EL (cell line): ENCODE measurements at places on chromosomes 2 and 18.

DNA sequence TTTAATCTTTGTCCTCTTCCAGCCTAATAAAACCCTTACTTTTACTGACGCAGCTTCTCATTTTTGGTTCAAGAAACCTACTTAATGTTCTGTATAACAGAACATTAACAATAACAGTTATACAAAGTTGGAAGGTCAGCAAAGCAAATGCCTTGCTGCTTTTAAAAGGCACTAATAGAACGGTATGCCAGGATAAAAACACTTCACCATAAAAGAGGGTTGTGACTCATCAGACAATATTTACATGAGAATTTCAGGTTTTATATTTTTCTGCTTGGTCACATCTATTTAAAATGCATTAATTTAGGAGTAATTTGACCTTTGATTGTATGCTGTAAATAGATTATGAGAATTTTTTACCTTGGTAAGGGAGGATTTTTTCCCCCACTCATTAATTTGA, 3.0 kb downstream of the KLHL41 start:
- DNase-seq, result no peak

- DNase-seq, result no peak
Measured at GRCh38 chr2:25743132-25743830, 69.9 kb upstream of the DTNB start.

GRCh38 chr2:17630089-17630488, 89.6 kb downstream of the VSNL1 start:
- DNase-seq, result no peak

- DNase-seq, result no peak
Measured at GRCh38 chr2:184541591-184541990, 56.7 kb upstream of the ZNF804A start.

- peak; percentile 13 for DNase-seq
Measured at GRCh38 chr18:46416706-46417638, 240.0 kb downstream of the LOXHD1 start.

GRCh38 chr2:200397785-200398184, 91.3 kb downstream of the SPATS2L start:
- DNase-seq, result peak; percentile 78

DNA sequence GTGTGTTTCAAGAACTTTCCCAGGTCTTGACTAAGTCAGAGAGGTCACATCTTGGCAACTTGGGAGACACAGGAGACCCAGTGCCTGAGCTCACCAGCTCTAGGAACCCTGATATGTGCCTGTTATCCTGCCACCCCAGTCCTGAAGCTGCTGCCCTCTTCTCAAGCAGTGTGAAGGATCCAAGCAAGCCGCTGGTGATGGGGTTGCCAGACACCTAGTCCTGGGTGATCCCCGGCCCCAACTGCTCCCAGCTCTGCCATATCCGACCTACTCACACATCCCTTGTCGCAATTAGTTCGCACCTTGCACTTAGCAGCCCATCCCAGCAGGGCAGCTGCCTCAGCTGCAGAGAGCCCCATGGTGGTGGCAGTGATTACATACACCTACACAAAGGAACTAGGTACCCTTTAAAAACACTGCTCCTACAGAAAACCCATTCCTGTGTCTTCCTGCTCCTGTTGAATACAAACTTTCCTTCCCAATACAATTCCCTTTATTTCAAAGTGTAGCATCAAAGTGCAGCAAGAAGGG, 247.2 kb upstream of the RAB12 start:
- no peak for DNase-seq

GRCh38 chr2:168312036-168312822, 64.8 kb upstream of the STK39 start:
- DNase-seq, result no peak

DNA sequence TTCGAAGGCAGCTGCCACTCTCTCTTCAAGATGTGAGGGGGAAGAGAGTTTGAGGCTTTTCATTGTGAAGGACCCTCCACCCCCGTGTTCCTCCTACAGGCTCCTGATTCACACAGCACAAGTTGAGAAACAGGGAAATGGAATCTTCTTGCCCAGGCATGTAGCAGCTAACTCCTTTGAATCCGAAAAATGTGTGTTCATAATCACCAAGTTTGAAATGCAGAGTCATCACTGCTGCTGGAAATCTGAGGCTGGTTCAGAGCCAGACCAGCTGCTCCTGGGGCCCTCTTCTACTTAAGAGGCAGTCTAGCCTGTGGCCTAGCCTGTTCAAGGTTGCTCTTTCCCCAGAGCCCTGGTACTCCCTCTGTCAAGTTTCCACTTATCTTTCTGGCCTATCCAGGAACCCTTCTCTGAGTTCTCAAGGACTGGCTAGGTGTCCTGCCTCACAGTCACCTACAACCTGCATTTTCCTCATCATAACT, 166.4 kb downstream of the TMEM247 start:
- DNase-seq, result peak; percentile 76

DNA sequence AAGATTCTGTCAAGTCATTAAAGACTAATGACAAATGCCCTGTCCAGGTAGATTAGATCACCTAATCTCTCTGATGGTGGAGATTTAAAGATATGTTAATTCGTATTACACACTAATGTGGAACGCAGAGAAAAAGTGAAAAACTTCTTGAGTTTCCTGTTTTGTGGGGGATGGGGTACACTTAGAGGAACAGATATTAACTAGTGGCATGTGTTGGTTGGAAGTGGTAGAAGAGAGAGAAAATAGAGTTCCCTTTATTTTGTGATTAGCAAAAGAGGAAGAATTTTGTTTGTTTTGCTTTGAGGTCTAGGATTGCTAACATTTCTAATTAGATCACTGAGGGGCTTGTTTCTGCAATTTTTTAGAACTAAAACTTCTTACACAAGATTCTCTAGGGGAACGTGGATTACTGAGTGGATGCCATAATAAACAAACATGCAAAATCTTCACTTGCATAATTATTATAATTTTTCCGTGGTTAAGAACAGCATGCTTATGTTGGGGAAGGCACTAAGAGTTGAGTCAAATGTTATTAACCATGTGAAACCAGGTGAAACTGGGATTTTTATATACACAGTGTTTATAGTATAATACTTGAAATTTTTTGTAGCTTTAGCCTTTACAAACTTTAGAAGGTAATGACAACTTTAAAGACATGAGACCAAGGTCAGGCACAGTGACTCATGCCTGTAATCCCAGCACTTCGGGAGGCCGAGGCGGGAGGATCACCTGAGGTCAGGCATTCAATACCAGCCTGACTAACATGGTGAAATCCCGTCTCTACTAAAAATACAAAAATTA, 97.4 kb upstream of the STK17B start:
- no peak for DNase-seq

- no peak for DNase-seq
Measured at GRCh38 chr2:235303499-235304291, 190.1 kb upstream of the AGAP1 start.

DNA sequence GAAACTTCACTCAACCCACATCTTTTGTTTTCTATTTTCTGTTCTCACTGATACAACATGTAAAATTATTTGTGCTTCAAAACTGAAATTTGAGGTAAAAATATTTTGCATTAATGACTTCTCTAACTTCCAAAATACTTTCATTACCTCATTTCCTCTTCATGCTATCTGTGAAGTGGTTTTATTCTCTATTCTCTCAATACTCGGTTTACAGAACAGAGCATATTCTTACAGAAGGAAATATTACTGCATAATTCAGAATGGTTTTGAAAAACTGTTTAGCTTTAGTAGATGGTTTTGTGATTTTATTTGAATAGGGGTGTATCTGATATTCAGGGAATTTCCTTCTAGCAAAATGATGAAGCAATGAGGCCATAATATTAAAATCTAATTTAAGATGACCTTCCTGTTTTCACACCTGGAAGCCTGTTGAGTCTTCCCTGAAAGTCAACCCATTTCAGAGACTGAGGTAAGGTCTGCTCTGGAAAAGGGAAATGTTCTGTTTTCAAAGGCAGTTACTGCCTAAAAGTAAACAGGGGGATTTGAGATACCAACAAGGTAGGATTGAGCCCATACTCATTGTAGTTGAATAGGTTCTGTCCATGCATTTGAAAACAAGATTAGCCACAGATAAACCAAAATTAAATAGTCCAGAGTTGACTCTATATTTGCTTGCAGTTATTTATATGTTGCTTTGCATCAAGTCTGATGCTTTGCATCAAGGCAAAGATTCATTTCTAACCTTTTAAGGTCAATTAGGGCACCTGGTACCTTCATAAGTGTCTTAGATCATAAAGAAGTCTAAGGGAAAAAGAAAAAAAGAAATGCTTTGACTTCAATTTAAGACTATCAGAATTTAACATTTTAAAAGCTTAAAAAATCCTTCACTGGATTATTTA, 50.8 kb upstream of the PEX13 start:
- DNase-seq, result no peak

DNA sequence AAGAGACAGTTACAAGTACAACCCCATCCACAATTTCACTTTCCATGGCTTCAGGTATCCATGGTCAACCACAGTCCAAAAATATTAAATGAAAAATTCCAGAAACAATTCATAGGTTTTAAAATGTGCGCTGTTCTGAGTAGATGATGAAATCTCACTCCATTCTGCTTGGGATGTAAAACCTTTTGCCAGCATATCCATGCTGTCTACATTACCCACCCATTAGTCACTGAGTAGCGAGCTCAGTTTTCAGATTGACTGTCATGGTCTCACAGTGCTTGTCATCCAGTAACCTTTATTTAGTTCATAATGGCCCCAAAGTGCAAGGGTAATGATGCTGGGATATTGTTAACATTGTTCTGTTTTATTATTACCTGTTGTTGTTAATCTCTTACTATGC, 40.5 kb downstream of the SMAD4 start:
- DNase-seq, result peak; percentile 89

- no peak for DNase-seq
Measured at GRCh38 chr18:60870261-60871153, 462.7 kb upstream of the CDH20 start.

DNA sequence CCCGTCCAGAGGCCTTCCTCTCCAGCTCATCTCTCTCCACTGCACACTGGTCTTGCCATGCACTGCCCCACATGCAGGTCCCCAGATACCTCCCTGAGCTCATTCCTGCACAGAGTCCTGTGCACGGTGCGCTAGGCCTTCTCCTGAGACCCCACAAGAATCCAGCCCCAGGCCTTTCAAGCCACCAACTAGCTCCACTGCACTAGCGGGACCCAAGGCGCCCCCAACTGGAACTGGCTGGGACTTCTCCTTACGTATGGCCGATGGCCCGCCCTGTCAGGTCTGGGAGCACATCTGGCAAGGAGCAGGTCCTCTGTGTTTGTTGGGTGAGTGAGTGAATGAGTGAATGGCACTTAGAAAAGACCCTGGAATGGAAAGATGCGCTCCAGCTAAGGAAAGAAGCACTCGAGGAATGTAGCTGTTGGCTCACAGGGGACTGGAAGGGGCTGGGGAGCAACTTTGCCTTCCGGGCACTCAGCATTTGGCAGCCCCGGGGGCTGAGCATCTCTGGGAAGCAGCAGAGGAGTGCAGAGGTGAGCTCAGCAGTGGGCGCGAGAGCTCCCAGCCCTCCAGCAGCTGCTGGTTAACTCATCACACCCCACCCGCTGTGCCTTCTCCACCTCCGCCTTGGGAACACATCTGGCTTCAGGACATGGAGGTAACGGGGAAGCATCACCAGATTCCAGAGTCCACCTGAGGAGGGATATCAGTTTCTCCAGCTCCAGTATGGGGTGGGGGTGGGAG, 223.1 kb downstream of the GLI2 start:
- no peak for DNase-seq

GRCh38 chr2:30106543-30106942, 40.3 kb upstream of the YPEL5 start:
- DNase-seq, result peak; percentile 92

DNA sequence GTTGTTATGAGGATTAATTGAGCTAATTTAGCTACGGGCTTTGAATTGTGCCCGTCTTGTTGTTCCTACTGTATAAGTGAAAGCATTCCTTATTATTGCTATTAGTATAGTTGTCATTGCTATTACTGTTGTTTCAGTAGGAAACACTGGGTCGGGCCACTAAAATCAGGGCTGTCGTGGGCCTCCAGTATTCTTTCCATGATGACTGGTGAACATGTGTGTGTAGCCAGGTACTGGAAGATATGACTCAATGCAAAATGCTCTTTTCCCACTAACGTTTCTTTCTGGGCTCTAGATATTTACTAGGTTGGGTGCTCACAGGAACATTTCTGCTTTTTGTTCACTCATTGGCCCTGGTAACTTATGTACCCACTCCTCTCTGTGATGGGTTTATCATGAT, 4.9 kb downstream of the TTL start:
- no peak for DNase-seq

GRCh38 chr2:234583331-234583730, 86.5 kb upstream of the ARL4C start:
- DNase-seq, result no peak

- DNase-seq, result peak; percentile 38
Measured at GRCh38 chr18:39604836-39605235, 2039.2 kb upstream of the CELF4 start.

DNA sequence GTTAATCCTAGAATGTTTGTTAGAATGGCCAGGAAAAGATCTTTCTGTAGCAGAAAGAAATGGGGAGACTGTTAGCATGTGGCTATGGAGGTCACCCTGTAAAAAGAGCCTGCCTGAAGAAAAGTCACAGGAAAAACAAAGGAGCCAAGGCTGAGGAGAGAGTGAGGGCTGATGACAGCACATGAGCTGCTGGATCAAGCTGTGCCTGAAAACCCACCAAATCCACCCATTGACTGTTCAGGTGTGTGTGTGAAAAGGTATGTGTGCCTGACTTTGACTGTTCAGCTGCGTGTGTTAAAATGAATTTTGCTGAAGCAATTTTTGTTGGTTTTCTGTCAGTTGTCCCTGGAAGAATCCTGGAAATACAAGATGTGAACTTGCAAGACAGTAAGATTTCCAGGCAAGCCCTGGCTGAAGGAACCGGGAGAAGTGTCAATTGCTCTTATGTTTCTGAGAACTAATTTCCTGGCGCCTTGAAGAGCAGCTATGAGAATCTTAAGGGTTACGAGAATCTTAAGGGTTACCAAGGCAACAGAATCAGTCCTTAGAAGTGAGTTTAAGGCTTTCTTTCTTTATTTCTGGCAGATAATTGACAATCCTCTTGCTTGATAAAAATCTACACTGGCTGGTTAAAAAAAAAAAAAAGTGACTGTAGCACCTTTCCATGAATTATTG, 73.0 kb upstream of the LGALSL start:
- no peak for DNase-seq

DNA sequence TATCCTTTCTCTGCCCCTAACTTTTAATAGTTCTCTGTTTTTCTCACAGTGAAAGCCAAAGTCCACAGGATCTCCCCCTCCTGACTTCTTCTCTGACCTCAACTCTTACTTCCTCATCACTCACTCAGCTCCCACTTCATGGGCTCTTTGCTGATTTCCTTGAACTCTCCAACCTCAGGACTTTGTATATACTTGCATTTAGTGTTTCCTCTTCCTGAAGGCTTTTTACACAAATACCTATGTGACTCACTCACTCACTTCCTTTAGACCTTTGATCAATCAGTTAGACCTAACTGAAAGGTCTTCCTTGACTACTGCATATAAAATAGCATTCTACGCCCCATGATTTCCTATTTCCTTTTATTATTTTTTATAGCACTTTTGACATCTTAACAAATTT, 233.1 kb upstream of the MEX3C start:
- no peak for DNase-seq

DNA sequence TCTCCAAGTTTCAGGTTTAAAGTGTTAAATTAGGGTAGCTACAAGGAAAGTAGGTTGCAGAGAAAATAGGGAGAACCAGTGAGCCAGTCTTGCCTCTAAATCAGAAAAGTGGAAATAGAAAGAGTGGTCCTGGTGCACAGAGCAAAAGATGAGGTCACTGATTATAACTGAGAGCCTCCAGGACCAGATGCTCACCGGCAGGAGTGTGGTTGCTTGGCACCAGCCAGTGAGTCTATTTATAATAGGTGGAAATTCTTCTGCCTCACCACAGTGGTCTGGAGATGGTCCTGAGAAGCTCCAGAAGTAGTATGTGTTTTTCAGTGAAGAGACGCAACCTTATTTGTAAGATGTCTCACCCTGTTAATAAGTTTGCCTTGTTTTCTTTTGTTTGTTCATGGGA, 373.9 kb upstream of the KCNJ3 start:
- no peak for DNase-seq
